Effector memory CD4-positive, alpha-beta T cell (primary cell): ENCODE measurements at places on chromosomes 3 and 15.

DNA sequence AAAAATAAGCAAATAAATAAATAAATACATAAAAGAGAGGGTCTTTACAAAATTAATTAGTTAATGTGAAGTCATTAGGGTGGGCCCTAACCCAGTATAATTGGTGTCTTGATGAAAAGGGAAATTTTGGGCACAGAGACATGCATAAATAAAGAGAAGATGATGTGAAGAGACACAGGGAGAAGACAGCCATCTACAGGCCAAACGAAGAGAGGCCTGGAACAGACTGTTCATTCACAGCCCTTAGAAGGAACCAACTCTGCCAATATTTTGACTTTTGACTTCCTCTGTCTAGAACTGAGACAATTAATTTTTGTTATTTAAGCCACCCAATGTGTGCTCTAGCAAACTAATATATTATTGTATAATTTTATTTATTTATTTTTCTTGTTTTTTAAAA is 29.6 kb upstream of the SELENOK start:
- DNase-seq, result no peak

- DNase-seq, result peak; percentile 70
Measured at GRCh38 chr3:64030741-64031140, 7.4 kb upstream of the PSMD6 start.

- DNase-seq, result no peak
Measured at GRCh38 chr3:161859057-161859456, 362.4 kb downstream of the OTOL1 start.

DNA sequence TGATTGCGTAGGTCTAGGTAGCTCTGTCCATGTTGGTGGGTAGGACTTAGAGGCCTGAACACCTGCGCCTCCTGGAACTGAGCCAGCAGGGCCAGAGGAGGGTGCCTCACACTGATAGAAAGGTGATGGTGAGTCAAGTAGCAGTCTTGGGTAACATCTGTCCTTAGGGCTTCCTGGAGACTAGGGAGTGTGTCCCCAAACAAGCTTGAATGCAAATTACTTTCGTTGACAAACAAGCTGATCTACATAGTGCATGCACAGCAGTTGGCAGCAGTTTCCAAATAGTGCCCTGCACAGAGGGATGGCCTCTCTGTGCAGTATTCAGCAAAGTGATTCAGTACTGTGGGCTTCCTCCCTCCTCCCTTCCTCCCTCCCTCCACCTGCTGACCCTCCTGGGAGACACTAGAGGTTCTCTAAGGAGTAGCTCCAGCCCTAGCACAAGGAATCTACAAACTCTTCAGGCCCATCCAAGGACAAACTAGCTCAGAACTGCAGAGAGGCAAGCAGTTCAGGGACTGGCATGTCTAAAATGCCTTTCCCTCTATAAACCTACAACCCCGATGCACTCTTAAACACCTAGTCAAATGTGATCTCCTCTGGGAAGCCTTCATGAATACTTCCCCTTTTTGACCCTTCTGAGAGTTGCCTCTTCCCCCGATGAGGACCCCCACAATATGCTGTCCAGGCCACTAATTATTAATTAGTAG is 61.0 kb downstream of the TLE3 start:
- no peak for DNase-seq

GRCh38 chr15:94722024-94722636 is 490.8 kb downstream of the MCTP2 start:
- no peak for DNase-seq

DNA sequence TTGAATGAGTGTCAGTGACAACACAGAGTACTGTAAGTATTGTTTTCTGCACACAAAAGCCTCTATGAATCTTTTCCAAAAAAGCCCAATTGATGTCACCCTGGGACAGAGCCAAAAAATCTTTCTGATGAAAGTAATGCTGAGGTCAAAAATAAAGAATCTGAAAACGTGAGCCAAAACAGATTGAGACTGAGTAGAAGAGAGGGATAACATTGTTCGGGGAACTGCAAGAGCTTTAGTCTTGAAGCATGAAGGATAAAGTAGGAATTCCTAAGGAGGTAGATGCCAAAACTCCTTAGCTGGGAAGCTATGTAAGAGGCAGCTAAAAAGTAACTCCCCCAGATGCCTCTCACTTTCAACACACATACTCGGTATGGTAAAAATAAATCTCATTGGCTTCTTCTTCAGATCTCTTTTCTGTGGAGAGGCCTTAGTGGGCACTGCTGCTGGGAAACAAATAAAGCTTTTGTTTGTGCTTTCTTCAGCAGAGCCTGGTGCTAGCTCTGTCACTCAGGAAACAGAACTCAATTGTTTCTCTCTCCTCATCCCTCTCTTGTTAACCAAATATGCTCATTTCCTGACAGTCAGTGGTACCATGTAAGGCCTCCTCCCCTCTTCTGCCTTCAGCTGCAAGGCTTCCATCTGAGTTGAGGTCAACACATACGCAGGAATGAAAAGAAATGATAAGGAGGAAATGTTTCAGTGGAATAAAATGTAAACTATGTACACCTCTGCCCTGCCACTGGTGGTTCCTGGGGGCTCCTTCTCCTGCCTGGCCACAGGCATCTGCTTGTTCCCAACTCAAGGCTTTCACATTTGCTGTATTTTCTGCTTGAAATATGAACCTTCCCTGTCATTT is 58.1 kb downstream of the CD200 start:
- DNase-seq, result no peak

GRCh38 chr3:13002398-13003124 is 70.7 kb downstream of the IQSEC1 start:
- no peak for DNase-seq

- DNase-seq, result no peak
Measured at GRCh38 chr3:44482721-44483120, 5.3 kb upstream of the ZNF445 start.

DNA sequence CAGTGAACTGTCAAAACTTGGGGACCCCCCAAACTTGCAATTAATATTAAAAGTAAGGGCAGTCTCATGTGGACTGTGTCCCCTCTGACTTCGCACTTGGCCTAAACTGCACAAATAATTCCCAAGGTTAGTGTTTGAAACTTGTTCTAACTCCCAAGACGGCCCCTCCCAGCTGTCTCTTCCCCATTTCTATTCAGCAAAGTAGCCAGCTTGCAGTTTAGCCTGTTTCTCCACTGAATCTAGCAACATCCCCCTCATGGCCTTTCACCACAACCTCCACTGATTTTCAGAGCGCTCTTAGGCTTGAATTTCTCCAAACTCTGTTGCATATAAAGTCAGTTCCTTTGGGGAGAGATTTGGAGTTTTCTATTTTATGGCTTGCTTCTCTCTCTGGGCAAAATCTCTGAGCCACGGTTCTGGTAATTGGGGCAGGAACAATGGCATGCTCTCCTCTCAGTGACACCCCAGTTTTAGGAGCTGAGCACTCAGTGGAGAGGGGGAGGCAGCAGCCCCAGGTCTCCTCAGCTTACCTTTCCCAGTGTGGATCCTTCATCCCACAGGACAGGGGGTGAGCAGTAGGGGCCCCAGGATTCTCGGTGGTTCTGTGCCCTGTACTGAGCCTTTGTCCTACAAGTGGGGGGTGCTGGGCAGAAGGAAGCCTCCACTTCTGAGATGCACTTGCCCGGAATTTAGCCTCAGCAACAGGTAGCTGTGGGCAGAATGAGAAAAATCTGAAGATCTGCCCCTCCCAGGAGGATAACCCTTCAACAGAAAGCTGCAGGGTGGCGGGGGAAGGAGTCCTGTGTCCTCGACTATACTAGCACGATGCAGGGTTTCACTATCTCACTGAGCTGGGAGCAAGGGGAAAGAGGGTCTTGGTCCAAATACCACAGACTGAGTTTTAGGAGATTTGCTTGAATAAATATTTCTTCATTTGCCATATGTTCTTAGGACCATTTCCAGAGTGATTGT is 39.3 kb upstream of the GATA2 start:
- DNase-seq, result no peak

DNA sequence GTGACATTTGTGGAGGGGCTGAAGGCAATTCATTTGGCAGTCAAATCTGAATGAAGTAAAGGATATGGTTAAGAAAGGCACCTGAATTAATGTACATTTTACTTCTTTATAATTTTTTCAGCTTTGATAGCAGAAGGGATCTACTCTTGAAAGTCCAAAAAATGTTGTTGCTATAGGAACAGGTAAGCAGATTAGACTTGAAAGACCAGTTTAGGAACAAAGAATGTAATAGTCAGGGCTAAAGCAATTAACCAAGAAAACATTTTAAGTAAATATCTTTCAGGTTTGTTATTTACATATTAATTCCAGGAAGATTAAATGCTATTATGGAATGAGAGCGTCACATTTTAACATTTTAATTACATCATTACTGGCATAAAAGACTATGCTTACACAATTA is 1.1 kb downstream of the ATP13A4 start:
- no peak for DNase-seq

GRCh38 chr3:181561139-181562031 is 150.3 kb upstream of the SOX2 start:
- no peak for DNase-seq

- DNase-seq, result no peak
Measured at GRCh38 chr3:142056656-142057330, 92.6 kb downstream of the TFDP2 start.

- DNase-seq, result no peak
Measured at GRCh38 chr15:29573197-29573838, 248.9 kb downstream of the TJP1 start.

DNA sequence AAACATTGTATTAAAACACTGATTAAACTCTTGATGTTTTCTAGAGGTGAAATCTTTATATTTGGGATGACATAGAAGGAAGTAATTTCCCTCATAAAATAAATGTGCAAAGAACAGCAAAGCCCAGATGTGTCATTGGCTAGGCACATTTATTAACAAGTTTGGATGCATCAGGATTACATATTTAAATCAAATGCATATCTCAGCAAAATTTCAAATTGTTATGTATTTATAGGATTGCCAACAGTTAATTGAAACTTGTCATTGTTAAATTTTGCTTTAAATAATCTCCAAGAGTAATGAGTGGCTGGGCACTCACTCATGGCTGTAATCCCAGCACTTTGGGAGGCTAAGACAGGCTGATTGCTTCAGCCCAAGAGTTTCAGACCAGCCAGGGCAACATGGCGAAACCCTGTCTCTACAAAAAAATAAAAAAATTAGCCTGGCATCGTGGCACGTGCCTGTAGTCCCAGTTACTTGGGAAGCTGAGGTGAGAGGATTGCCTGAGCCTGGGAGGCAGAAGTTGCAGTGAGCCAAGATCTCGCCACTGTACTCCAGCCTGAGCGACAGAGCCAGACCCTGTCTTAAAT is 28.2 kb downstream of the ARIH1 start:
- no peak for DNase-seq

DNA sequence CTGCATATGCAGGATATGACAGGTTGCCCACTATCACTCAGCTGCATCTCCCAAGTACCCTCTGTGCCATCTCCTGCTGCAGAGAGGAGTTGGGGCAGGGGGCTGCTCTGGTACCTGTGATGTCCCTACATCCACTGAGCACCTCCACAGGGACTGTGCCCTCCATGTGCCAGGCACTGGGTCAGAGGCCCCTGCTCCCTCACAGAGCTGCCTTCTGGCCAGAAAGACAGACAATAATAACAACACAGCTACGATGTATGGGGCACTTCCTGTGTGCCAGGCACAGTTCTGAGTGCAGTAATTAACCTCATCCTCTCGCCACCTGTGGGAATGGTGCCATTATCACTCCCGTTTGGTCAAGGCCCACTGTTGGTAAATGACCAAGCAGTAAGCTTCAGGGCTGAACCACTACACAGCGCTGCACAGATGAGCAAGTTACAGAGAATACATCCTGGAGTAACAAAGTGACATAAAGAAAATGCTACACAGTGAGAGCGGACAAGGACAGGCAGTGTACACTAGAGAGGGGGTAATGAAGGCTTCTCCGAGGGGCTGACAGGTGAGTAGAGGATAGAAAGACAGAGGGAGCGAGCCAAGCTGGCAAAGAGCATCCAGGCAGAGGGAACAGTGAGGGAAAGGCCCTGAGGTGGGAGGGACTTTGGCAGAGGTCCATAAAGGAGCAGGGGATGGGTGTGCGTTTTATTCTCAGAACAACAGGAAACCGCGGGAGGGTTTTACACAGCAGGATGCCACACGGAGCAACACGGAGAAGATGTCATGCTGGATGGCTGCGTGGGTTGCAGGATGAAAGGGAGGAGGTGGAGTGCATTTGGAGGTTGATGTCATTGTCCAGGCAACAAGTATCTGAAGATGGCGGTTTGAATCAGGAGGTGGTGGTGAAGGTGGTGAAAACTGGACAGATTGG is 13.6 kb downstream of the WNT7A start:
- peak; percentile 39 for DNase-seq

- no peak for DNase-seq
Measured at GRCh38 chr3:141229132-141229531, 2.5 kb upstream of the PXYLP1 start.

DNA sequence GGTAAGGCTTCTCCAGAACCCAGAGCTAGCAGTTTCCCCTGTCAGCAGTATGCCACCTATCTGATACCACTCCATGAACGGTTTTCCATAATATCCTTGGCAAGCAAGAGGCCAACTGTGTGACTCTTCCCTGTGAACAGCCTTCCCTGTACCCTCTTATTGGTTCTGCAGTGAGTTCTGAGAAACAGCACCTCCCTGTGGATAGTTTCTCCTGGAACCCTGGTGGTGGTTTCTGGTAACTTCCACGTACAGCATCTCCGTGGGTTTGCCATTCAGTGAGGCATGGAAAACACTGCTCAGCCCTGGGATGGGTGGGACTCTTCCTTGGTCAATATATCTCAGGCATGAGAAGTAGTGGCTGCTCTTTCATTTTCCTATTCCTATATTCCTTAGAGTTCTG is 19.4 kb upstream of the SERPINI2 start:
- no peak for DNase-seq

DNA sequence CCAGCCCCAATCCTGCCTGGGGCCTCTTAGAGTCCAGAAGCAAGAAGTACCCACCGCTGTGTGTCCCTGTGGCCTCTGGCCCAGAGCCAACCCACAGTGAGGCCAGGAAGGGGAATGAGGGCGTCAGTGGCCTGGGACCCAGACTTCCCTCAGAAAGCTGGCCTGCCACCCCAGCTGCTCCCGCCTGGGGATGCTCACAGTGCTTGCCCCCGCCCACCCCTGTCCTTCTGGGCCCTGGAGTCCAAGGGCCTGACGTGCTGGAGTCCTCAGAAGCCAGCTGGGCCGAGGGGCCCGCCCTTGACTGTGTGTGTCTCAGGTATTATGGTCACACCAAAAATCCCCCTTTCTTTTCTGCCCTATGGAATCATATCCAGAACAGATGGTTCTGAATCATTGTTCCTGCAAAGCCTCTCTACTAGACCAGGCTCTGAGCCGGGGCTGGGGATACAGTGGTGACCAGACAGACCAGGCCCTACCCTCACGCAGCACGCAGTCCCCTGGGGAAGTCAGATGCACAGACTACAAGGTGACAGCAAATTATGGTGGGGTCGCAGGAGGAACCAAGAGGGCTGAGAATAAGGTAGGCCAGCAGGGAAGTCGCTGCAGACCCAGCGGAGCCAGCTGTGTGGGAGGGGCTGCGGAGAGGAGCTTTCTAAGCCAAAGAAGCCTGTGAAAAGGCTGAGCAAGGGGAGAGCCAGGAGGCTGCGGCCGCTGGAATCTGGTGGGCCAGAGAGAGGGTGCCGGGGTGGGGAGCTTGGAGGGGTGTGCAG is 99.1 kb downstream of the VGLL4 start:
- DNase-seq, result no peak

GRCh38 chr3:115062009-115062408 is 85.1 kb downstream of the ZBTB20 start:
- DNase-seq, result no peak

GRCh38 chr3:130516645-130517512 is at the start of gene COL6A6:
Gene COL6A6, plus strand, starts transcription at chr3:130517177. Its CDS starts 43,188 bp downstream, at chr3:130560365.
- DNase-seq, result no peak
